ENCODE measurements at places on chromosomes 1 and 21.
A peak's percentile ranks its signal among the peaks of the same experiment; 100 is the strongest.

GRCh38 chr1:247908766-247909165 lies 11.3 kb upstream of the OR2T8 start:
- no peak for DNase-seq

DNA sequence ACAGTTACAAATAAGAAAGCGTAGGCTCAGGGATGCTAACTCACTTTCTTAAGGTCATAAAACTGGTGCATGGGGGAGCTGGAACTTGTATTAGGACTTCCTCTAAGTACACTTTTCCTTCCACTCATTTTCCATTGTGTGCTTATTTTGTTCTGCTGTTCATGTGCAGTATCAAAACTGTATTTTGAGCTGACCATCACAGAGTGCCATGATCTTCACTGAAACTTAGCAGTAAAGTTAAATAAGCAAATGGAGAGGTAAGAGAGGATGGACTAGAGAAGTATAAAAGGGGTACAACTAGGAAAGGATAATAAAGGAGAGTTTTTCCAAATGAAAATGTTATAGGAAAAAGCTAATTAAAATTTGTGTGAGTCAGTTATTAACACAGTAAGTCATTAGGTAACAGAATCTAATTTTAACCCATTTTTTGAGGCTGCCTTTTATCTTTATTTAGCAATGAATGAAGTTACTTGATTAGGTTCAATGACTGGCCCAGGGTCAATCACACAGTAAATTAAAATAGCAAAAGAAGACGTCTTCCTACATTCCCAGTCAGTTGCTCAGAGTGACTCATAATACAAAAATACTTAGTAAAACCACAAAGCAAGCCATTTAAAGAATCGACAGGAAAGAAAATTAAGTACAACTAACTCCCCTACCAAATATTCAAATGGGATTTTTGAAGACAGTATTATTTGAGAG lies 165.8 kb upstream of the C1orf105 start:
- peak; percentile 24 for DNase-seq

GRCh38 chr1:234544087-234544579 lies 65.2 kb upstream of the TARBP1 start:
- peak; percentile 85 for DNase-seq

- peak; percentile 54 for DNase-seq
These were observed 81.6 kb upstream of the ACTL8 start for GRCh38 chr1:17673329-17674072.

DNA sequence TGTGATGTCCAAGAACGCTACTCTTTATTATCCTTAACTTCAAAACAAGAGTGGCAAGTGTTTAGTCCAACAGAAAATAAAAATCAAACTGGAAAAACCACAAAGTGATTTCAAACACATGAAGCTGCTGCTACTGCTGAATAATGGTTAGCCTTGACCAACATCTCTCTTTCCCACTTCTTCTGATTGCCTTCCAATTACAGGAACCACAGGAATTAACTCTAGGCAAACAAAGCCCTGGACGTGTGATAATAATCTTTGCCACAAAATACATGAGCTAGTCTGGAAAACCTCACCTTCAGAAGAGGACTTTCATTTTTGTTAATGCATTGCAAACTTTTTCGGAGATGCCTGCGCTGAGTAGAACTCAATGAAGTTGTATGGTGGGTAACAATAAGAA lies 48.6 kb upstream of the COL11A1 start:
- DNase-seq = no peak

DNA sequence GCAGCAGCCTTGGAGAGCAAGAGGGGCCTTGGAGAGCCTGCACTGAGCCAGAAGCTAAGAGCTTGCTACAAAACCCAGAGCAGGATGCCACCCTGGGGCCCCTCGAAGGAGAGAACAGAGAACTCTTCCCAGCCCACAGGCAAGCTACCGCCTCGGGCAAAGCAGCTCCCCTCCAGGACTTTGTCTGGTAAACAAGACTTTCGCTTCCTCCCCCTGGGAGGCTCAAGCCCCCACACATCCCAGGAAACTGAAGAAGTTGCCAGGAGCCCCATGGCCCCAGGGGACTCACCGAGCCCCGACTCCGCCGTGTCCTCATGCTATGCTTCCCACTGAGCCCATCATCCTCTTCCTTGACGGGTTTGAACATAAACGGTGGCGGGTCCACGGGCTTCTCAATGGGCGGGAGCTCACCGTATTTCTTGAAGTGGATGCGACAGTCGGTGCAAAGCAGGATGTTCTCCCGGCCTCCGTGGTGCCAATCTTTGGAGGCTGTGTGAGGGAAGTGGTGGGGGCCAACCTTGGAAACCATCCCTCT lies 45.9 kb downstream of the SLC45A1 start:
- no peak for DNase-seq

- no peak for DNase-seq
These were observed 424.4 kb upstream of the NFIA start for GRCh38 chr1:60657926-60658325.

DNA sequence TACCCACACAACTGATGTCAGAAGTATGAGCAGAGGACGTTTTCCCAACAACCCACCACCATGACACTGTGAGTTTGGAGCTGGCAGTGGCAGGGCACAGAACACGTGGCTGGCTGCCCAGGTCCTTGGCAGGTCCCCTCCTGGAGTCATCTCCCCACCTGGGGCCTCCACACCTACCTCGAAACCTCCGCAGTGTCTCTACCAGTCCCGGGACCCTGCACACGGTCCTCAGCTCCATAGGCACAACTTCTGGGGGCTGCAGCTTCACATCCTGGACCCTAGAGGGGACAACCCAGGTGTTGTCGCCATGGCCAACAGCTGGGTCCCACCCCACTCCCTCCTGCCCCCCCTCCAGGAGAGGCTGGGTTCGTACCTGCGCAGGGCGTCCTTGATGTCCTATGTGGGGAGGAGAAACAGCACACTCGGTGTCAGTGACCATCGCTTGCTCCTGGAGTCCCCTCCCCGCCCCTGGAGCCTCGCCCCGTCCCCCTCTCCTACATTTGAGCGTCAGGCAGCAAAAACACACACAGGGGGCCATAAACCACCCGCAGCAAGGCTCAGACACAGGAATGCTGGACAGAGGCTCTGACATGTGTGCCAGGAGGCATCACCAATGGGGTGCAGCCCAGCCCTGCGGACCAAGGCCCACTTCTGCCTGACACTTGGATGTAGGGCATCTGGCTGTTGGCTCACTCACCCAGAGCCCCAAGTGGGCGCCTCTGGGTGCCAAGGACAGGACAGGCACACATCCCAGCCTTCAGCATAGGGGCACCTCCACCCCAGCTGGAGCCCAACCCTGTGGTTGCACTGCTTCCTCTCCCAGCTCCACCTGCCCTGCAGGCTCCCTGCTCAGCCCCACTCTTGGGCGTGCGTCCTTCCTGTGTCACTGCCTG lies 9.6 kb downstream of the TRIM11 start:
- DNase-seq = no peak

DNA sequence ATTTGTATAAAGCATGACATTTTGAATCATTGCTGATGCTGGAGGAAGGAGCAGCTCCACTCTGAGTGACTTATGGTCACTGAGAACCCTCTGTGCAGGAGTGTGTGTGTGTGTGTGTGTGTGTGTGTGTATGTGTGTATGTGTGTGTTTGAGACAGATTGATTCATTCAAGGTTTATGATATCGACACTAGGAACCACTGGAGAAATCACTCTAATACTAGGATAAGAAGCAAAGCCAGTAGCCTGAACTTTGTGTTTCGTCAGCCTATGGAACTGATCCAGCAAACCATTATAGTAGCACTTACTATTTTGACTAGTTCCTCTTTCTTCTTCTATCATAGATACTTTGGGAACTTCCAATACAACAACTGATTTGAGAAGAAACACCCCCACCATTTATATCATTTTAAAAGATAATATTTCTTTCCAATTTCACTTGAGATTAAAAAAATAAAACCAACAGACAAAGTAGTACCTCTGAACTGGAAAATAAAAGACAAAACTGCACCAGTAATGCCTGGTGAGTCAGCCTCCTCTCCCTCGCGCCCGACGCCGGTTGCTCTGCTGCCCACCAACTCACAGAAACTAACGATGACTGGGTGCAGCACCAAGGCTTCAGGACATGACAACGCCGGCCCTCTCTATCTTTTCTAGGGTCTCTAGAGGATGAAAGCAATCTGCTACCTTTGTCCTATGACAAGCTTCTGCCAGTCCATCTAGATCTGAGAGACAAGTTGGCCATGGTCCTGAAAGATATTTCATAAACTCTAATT lies 20.9 kb downstream of the SLAMF1 start:
- DNase-seq = peak; percentile 85

DNA sequence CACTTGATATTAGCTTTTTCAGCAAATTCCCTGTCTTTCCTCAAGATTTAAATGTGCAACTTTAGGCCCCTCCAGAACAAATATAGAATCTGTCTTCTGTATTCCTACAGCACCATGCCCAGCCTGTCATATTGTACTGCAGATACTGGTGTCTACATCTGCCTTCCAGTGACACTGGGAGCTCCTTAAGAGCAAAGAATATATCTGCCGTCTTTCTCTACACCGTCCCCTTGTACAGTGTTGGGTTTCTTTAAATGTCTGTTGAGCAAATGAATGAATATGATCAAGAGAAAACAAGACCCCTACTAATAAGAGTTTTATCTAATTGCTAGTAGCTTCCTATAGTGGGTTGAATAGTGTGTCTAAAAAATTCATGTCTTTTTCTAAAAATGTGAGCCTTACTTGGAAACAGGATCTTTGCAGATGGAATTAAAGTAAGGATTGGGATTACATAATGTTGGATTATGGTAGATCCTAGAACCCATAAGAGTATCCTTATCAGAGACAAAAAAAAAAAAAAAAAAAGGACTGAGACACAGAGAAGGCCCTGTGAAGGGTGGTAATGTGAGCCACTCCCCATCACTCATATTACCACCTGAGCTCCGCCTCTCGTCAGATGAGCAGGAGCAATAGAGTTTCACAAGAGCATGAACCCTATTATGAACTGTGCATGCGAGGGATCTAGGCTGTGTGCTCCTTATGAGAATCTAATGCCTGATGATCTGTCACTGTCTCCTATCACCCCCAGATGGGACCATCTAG lies 128.6 kb downstream of the FAF1 start:
- no peak for DNase-seq

GRCh38 chr1:61293986-61294504 lies 211.7 kb downstream of the NFIA start:
- DNase-seq = no peak

DNA sequence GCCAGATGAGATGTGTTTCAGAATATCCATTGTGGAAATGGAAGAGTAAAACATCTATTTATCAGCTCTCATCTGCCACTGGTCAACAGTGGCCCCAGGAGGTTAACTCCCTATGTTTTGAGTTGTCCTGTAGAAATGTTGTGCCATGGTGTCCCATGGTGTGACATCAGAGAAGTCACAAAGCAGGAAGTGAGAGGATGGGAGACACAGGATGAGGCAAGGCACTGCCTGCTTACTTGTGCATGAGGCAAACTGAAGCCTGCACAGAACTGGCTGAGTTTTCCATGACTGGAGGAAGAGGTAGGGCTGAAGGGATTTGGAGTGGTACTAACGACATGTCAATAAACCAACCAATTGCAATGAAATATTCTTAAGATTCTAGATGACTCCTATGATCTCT lies 131.5 kb upstream of the ZNF644 start:
- peak; percentile 29 for DNase-seq

DNA sequence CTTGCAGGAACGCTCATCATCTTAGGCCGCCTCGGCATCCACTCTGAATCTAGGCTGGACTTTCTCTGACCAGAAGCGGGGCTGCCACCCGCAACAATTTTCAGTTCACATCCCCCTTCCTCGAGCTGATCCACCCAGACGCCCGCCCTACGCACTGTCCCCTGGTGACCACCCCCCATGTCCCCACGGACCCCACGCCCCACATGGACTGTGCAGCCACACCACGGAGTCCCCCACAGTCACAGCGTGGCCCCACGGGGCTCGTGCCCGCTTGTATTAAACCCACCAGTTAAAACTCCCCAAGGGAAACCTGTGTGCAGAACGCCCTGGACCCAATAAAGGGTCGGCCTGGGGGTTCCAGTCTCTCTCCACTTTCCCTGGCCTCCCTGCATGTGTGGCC lies 13.0 kb upstream of the C1QTNF12 start:
- no peak for DNase-seq

GRCh38 chr21:44592446-44593311 lies at the start of gene KRTAP10-6:
Gene KRTAP10-6, minus strand, starts transcription at chr21:44592505. Its CDS starts 21 bp downstream, at chr21:44592484.
- DNase-seq = no peak

DNA sequence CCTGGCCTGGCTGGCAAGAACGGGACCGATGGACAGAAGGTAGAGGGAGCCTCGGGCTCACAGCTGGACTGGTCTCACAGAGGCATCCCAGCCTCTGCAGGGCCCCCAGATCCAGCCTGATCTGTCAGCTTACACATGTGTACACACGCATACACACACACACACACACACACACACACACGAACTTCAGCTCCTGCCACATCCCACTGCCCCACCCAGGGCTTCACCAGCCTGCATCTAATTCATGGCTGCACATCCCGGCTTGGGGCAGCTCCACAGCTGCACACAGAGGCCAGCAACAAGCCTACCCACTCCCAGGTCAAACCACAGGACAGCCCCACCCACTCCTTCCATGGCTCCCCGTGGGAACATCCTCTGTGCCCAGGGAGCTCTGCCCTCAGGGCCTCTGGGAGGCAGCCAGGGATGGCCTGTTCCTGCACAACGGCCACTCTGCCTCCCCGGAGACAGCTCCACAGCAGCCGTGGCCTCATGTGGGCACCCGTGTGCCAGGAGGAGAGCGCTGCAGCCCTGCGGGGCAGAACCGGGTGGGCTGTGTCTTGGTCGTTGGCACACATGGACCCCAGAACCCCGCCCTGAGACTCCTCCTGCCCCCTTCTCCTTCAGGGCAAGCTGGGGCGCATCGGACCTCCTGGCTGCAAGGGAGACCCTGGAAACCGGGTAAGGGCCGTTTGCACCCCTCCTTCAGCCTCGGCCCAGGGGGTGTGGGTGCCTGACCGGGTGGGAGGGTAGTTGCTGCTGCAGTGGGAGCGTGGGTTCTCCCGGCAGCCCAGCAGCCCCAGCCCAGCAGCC lies 19.1 kb downstream of the COL6A2 start:
- DNase-seq = no peak

DNA sequence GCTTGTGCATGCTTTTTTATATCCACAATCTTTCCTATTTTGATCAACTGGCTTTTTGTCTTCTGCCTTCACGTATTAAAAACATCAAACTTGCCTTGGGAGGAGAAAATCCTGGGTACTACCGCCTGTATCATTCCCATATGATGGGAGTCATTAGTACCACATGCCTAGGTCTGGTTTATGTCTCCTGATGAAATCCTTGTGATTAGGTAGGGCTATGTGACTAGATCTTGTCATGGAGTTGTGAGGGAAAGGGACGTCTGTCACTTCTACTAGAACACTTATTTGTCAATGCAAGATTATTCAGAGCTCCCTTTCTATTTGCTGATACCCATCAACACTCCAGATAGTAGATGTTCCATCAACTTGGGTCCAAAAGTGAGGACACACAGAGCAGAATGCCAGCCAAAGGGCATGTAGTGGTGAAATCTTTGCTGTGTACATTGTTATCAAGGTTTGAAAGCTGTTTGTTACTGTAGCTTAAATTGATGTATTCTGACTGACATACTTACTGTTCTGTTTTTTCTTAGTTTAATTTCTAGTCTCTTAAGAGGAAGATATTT lies 621.8 kb upstream of the NR5A2 start:
- no peak for DNase-seq

GRCh38 chr1:212218911-212219310 lies 66.3 kb upstream of the PPP2R5A start:
- no peak for DNase-seq

- DNase-seq = no peak
These were observed 4.5 kb downstream of the SRSF4 start for GRCh38 chr1:29177022-29177705.
